ENCODE measurements at places on chromosomes 13 and 19. TPM values are rescaled to one million over a fixed set of nuclear protein-coding genes. Genes with fewer than 3 reads are reported as not detected.
A peak's percentile ranks its signal among the peaks of the same experiment; 100 is the strongest.

DNA sequence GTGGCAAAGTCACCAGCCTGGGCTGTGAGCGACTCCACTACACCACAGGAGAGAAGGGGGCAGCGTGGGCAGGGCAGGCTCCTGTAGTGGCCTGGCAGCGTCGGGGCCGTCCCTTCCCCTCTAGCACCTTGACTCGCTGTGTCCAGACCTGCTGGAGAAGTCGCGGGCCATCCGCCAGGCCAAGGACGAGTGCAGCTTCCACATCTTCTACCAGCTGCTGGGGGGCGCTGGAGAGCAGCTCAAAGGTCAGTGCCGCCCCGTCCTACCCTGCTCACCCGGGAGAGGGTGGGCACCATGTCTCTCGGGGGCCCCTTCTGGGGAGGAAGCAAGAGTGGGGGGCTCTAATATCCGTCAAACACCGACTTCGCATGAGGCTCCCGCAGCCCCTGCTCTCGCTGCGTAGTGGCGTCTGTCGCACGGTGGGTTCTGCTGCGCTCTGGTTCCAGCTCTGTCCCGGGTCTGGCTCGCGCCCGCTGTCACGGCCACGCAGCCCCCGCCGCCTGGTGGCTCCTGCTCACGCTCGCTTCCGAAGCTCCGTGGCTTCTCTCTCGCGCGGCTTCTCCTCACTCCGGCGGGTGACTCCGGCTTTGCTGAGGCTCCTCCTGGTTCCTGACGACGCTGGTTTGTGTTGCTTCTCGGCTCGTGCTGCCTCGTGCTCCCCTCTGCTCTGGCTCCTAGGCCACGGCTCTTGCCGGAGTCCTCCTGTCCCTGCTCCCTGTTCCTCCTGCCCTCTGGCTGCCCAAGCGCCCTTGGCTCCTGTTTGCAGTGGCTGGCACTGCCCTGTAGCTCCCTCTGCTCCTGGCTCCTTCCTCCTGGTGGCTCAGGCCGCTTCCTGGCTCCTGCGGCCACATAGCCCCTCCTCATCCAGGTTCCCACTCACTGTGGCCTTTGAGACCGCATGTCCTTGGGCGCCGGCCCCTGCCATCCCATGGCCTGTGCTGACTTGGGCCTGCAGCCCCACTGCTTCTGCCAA, 27.2 kb downstream of the MYH14 start:
- no peak overlapping the region for H3K4me3 ChIP-seq
- no peaks in the 10 kb centered on the region for H3K27me3 ChIP-seq
- H3K4me1 ChIP-seq: no peaks in the 10 kb centered on the region
- H3K36me3 ChIP-seq: no peaks in the 10 kb centered on the region

DNA sequence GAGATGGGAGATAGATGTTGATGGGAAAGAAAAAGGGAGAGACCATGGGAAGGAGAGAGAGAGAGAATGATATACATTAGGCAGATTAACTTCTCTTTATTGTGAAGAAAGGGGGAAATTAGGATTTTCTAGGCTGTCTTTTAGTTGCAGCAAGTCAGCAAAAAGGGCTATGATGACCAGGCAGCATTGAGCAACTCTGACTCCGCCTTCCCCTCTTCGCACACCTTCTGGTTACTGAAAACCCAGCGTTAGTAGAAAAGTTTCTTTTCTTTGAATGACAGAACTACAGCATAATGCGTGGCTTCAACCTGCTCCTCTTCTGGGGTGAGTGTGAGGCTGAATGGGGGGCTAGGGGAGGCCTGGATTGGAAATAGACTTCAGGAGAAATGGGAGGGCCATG, at the start of gene ADGRE1:
Gene ADGRE1, plus strand, starts transcription at position 264 of the 400 bp plus-strand sequence. Its CDS starts 30 bp downstream, at position 294.
- H3K4me3 ChIP-seq: no peak within 1 kb of the TSS
- no peaks in the 10 kb centered on the region for H3K36me3 ChIP-seq
- H3K27ac ChIP-seq: no peak within 1 kb of the TSS
- no peaks in the 10 kb centered on the region for H3K4me1 ChIP-seq
- no peak for DNase-seq

CRB3 gene
- polyA plus RNA-seq: 6.1 TPM

GRCh38 chr13:24287748-24288287, 21.6 kb upstream of the C1QTNF9 start:
- H3K4me1 ChIP-seq: no peaks in the 10 kb centered on the region
- no peak for DNase-seq
- H3K27ac ChIP-seq: no peak overlapping the region
- no peaks in the 10 kb centered on the region for H3K27me3 ChIP-seq
- H3K36me3 ChIP-seq: no peaks in the 10 kb centered on the region
- H3K4me3 ChIP-seq: no peak overlapping the region

COX7A1 gene
- polyA plus RNA-seq: 2.6 TPM

GRCh38 chr19:35502751-35503150, 10.7 kb downstream of the DMKN start:
- peaks cover 56% of the 10 kb centered on the region for H3K36me3 ChIP-seq
- no peaks in the 10 kb centered on the region for H3K27me3 ChIP-seq
- H3K4me3 ChIP-seq: no peak overlapping the region
- no peak overlapping the region for H3K27ac ChIP-seq
- peaks cover 11% of the 10 kb centered on the region for H3K4me1 ChIP-seq

ZNF497 gene
- 0.72 TPM for polyA plus RNA-seq

SPTBN4 gene
- polyA plus RNA-seq: 0.06 TPM

SH2D3A gene
- polyA plus RNA-seq: 28.9 TPM

GRCh38 chr13:72698164-72698563, 29.3 kb downstream of the MZT1 start:
- no peaks in the 10 kb centered on the region for H3K36me3 ChIP-seq
- no peak for DNase-seq
- no peak overlapping the region for H3K27ac ChIP-seq
- no peaks in the 10 kb centered on the region for H3K27me3 ChIP-seq
- no peak overlapping the region for H3K4me3 ChIP-seq
- H3K4me1 ChIP-seq: no peaks in the 10 kb centered on the region

GRCh38 chr13:52651897-52652195, 790 bp upstream of the SUGT1 start:
- no peaks in the 10 kb centered on the region for H3K27me3 ChIP-seq
- peak overlapping the region; percentile 91 for H3K4me3 ChIP-seq
- no peak for DNase-seq
- peak overlapping the region; percentile 98 for H3K27ac ChIP-seq

DNA sequence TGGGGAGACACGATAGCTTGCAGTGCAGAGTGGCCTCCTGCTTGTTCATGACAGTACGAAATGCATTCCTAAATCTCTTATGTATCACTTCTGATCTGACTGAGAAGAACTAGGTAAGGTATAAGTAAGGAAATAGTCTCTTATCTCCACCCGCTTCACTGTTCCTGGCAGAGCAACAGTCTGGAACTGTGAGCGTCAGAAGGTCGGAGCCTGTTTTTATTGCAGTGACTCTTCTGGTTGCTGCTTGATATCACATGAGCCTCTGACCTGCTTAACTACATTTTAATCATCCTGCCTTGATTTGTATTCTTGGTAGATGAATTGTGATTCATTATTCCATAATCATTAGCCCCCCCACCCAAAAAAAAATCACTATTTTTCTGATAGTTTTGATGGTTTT, 69.0 kb downstream of the COL4A2 start:
- H3K4me3 ChIP-seq: no peak overlapping the region
- H3K27ac ChIP-seq: no peak overlapping the region
- H3K27me3 ChIP-seq: no peaks in the 10 kb centered on the region
- peaks cover 11% of the 10 kb centered on the region for H3K4me1 ChIP-seq
- H3K36me3 ChIP-seq: no peaks in the 10 kb centered on the region
- no peak for DNase-seq

- DNase-seq: no peak
- no peak overlapping the region for H3K27ac ChIP-seq
- no peaks in the 10 kb centered on the region for H3K36me3 ChIP-seq
- H3K27me3 ChIP-seq: no peaks in the 10 kb centered on the region
- H3K4me3 ChIP-seq: no peak overlapping the region
Observed at GRCh38 chr13:100483841-100484381, 104.7 kb downstream of the GGACT start.

- DNase-seq: no peak
- H3K36me3 ChIP-seq: no peaks in the 10 kb centered on the region
- H3K4me1 ChIP-seq: no peaks in the 10 kb centered on the region
- no peak overlapping the region for H3K4me3 ChIP-seq
Observed at GRCh38 chr13:101695870-101696516, 243.5 kb downstream of the ITGBL1 start.

DNA sequence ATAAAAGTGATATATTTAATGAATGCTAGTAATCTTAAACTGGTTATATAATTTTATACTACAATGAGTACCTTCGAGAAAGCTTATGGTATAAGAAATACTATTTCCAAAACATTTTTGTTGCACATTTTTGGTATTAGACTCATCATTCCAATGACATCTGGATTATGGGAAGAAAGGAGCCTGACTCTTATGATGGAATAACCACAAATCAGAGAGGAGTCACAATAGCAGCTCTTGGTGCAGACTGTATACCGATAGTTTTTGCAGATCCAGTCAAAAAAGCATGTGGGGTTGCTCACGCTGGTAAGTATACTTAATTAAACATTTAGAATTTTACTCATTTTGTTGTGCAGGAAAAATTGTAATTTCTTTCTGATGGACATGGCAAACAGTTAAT, 3.9 kb downstream of the LACC1 start:
- no peak overlapping the region for H3K4me3 ChIP-seq
- no peak overlapping the region for H3K27ac ChIP-seq
- DNase-seq: no peak
- H3K36me3 ChIP-seq: no peaks in the 10 kb centered on the region
- H3K27me3 ChIP-seq: no peaks in the 10 kb centered on the region

GRCh38 chr13:45015300-45015699, 26.0 kb downstream of the GPALPP1 start:
- no peaks in the 10 kb centered on the region for H3K4me1 ChIP-seq
- no peak overlapping the region for H3K4me3 ChIP-seq
- H3K27ac ChIP-seq: no peak overlapping the region
- peaks cover under 1% of the 10 kb centered on the region for H3K36me3 ChIP-seq
- H3K27me3 ChIP-seq: no peaks in the 10 kb centered on the region

UNC13A gene
- polyA plus RNA-seq: under 0.01 TPM

GRCh38 chr19:441213-441836, 19.5 kb downstream of the SHC2 start:
- no peak overlapping the region for H3K4me3 ChIP-seq
- DNase-seq: no peak
- H3K27me3 ChIP-seq: no peaks in the 10 kb centered on the region
- no peaks in the 10 kb centered on the region for H3K4me1 ChIP-seq
- H3K27ac ChIP-seq: no peak overlapping the region

DNA sequence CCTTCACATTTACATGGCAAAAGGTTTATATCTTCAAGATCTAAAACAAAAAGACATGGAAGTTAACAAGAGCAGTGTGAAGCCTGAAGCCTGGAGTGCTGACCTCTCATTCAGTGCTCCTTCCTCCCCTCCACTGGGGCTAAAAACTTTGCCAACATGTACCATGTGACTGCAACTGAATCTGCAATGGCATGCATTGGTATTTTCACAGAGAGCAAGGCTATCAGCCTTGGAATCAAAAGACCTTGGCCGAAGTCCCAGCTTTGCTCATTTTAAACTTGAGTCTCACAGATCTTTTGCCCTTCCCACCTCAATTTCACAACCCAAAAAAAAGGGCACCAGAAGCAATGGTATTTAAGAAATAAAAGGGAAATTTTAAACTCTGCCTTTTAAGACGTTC, 325.1 kb downstream of the DCT start:
- no peaks in the 10 kb centered on the region for H3K36me3 ChIP-seq
- no peak overlapping the region for H3K27ac ChIP-seq
- no peak for DNase-seq
- no peaks in the 10 kb centered on the region for H3K4me1 ChIP-seq
- H3K4me3 ChIP-seq: no peak overlapping the region

LGALS4 gene
- 0.11 TPM for polyA plus RNA-seq

KRTDAP gene
- 188 TPM for polyA plus RNA-seq

DNA sequence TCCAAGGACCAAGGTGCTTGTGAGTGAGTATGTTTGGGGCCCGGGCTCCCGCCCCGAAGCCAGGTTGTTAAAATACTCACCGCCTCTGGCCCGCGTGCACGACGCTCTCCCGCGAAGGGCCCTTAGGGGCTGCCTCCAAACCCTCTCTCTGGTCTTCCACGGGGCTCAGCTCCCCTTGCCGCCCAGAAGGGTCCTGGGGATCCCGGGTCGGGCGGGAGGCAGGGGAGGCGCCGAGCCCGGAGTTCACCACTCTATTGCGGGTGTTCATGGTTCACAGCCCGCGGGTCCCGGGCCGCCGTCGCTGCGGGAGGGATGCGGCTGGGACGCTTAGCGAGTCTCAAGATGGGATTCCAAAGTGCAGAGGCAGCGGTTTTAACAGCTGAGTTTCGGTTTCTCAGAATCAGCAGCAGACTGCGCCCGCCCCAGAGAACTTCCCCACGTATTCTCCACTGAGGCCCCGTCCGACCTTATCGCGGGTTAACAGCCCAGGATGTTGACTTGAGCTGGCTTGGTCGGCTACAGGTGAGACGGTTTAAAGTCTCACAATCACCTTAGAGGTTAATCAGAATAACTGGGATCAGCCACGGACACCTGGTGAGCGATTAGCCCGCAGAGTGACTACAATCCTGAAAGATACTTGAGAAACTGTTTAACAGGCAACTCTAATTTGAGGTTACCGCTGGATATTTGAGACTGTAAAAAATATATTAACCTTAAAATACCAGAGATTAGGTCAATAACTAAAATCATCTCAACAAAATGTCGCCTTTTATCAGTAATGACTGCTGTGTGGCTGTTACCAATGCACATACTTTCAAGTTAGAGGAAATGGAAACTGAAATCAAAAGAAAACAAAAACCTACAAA, at the start of gene EPSTI1:
Gene EPSTI1, minus strand, starts transcription at position 344 of the 866 bp plus-strand sequence. Its CDS starts 76 bp downstream, at position 268.
- peak within 1 kb of the TSS; percentile 73 for H3K27ac ChIP-seq
- H3K36me3 ChIP-seq: no peaks in the 10 kb centered on the region
- no peak for DNase-seq
- no peaks in the 10 kb centered on the region for H3K27me3 ChIP-seq
- H3K4me1 ChIP-seq: peaks cover 35% of the 10 kb centered on the region

- peaks cover 22% of the 10 kb centered on the region for H3K4me1 ChIP-seq
- H3K27ac ChIP-seq: no peak overlapping the region
- no peak for DNase-seq
- H3K27me3 ChIP-seq: no peaks in the 10 kb centered on the region
- H3K4me3 ChIP-seq: no peak overlapping the region
Observed at GRCh38 chr19:19600793-19601330, 17.6 kb downstream of the PBX4 start.

GRCh38 chr13:47249266-47249665, 352.4 kb upstream of the HTR2A start:
- H3K27ac ChIP-seq: no peak overlapping the region
- DNase-seq: no peak
- H3K4me3 ChIP-seq: no peak overlapping the region
- H3K27me3 ChIP-seq: no peaks in the 10 kb centered on the region
- H3K36me3 ChIP-seq: no peaks in the 10 kb centered on the region

DNA sequence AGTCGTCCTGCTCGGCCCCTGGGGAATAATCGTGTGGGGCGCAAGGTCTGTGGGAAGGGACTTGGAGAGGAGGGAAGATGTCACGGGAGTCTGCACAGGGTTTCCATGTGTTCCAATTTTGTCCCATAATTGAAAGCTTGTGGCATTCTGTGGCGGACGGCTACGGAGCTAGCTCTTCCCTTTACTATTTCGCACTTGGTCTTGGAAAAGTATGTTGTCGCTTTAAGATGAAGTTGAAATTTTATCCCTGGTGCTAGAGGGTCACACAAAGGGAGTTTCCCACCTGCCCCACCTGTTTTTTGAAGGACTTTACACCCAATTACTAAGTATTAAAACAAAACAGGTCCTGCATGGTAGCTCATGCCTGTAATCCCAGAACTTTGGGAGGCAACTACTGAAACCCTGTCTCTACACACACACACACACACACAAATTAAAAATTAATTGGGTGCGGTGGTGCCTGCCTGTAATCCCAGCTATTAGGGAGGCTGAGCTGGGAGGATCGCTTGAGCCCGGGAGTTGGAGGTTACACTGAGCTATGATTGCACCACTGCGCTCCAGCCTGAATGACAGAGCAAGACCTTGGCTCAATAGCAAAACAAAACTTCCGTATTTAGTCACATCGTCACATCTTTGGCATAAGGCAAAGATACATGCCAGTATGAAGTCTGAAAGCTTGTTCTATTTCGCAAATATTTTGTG, 967 bp upstream of the TPT1 start:
- no peak for DNase-seq
- H3K36me3 ChIP-seq: peaks cover 18% of the 10 kb centered on the region

Data from keratinocyte (primary cell).